ENCODE measurements at places on chromosomes 7 and 10. TPM values are rescaled to one million over a fixed set of nuclear protein-coding genes. Genes with fewer than 3 reads are reported as not detected.

The PNLIP gene
- not detected for total RNA-seq

The NKX1-2 gene
- not detected for total RNA-seq

The TUBAL3 gene
- not detected for total RNA-seq

The GNAT3 gene
- not detected for total RNA-seq

The GATA3 gene
- 0.29 TPM for total RNA-seq

The PNLIPRP3 gene
- not detected for total RNA-seq

The CDK6 gene
- total RNA-seq: 90.2 TPM

The SEPTIN7 gene
- 181 TPM for total RNA-seq

The GNGT1 gene
- total RNA-seq: not detected

The LDB1 gene
- total RNA-seq: 72.9 TPM
